ENCODE measurements at places on chromosomes 5 and 9. TPM values are rescaled to one million over a fixed set of nuclear protein-coding genes. Genes with fewer than 3 reads are reported as not detected.

ADRA1B gene
- total RNA-seq = 2.2 TPM

DMRTA1 gene
- 0.26 TPM for total RNA-seq

ATOSB gene
- 19.8 TPM for total RNA-seq

IL31RA gene
- 6.1 TPM for total RNA-seq

CEP72 gene
- 1.6 TPM for total RNA-seq

GGTA1 gene
- not detected for total RNA-seq

REEP2 gene
- 28.3 TPM for total RNA-seq

SMIM33 gene
- not detected for total RNA-seq

NXNL2 gene
- total RNA-seq = not detected

FAM221B gene
- total RNA-seq = not detected

PCDHB7 gene
- under 0.01 TPM for total RNA-seq

RASEF gene
- 0.39 TPM for total RNA-seq

ESM1 gene
- total RNA-seq = 0.16 TPM

AMBP gene
- total RNA-seq = not detected

RETREG1 gene
- 0.16 TPM for total RNA-seq

PGM5 gene
- 0.39 TPM for total RNA-seq

PCDHGA1 gene
- 0.13 TPM for total RNA-seq

SLC34A3 gene
- not detected for total RNA-seq

ANKRD18B gene
- under 0.01 TPM for total RNA-seq

SQSTM1 gene
- total RNA-seq = 355 TPM

CD72 gene
- total RNA-seq = 1.1 TPM

XRCC4 gene
- total RNA-seq = 9.4 TPM

UAP1L1 gene
- 5.7 TPM for total RNA-seq

BHMT2 gene
- total RNA-seq = 1.2 TPM

POC5 gene
- total RNA-seq = 12.0 TPM

SUSD1 gene
- total RNA-seq = 18.2 TPM

TRIM32 gene
- 26.9 TPM for total RNA-seq

WNT8A gene
- not detected for total RNA-seq

CCL19 gene
- total RNA-seq = not detected

NTRK2 gene
- total RNA-seq = not detected

FST gene
- 57.1 TPM for total RNA-seq

LCN1 gene
- not detected for total RNA-seq

TAF1L gene
- total RNA-seq = not detected

SGCD gene
- total RNA-seq = 7.0 TPM

LECT2 gene
- not detected for total RNA-seq

KCNV2 gene
- total RNA-seq = not detected

C6 gene
- 1.2 TPM for total RNA-seq

KIF12 gene
- total RNA-seq = under 0.01 TPM

CRHBP gene
- not detected for total RNA-seq

PFN3 gene
- not detected for total RNA-seq

TNFSF8 gene
- total RNA-seq = not detected

NR6A1 gene
- 0.52 TPM for total RNA-seq

FYB1 gene
- total RNA-seq = under 0.01 TPM

IL33 gene
- 60.6 TPM for total RNA-seq

KCTD16 gene
- total RNA-seq = 0.40 TPM

ISCA1 gene
- total RNA-seq = 32.9 TPM

YIPF5 gene
- total RNA-seq = 107 TPM

EDIL3 gene
- 60.1 TPM for total RNA-seq

CCL21 gene
- not detected for total RNA-seq

ZNF484 gene
- total RNA-seq = 10.3 TPM

PCDHA9 gene
- total RNA-seq = not detected

Data from epithelial cell of alveolus of lung (primary cell).